Activated T-cell treated with anti-CD3 and anti-CD28 coated beads, Interleukin-2, amount 50 U/mL, for 4 hours (primary cell): ENCODE measurements at places on chromosomes 11 and 22. TPM values are rescaled to one million over a fixed set of nuclear protein-coding genes. Genes with fewer than 3 reads are reported as not detected.

The FOLR1 gene
- total RNA-seq = 0.24 TPM

The TRPC6 gene
- total RNA-seq = not detected

The CCND1 gene
- total RNA-seq = 26.1 TPM

The CCDC117 gene
- total RNA-seq = 27.2 TPM

The CRYBB1 gene
- total RNA-seq = not detected

The SSTR3 gene
- total RNA-seq = 2.3 TPM

The LDLRAD3 gene
- 0.29 TPM for total RNA-seq

The LDHAL6A gene
- total RNA-seq = not detected

The OR51F2 gene
- not detected for total RNA-seq

The CFAP300 gene
- not detected for total RNA-seq

The USH1C gene
- total RNA-seq = not detected

The APOL4 gene
- not detected for total RNA-seq
